Astrocyte of the hippocampus (primary cell): ENCODE measurements at places on chromosomes 6 and 20.

DNA sequence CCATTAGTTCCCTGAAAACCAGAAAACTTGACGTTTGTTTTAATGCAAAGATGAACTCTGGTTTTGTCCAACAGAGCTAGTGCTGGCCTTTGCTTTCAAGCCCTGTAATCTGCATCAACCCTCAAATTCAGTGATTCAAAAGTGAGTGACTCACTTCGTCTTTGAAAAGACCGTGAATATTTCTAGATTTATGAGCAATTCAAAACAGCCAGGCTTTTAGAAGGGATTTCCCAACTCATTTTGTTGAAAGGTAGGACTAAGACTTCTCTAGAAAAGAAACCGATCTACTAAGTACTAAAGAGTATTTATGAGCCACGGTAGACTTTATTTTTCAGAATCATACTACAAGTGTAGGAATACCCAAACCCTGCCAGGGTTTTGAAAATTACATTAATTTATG lies 121.5 kb downstream of the UST start:
- DNase-seq = peak; percentile 59

DNA sequence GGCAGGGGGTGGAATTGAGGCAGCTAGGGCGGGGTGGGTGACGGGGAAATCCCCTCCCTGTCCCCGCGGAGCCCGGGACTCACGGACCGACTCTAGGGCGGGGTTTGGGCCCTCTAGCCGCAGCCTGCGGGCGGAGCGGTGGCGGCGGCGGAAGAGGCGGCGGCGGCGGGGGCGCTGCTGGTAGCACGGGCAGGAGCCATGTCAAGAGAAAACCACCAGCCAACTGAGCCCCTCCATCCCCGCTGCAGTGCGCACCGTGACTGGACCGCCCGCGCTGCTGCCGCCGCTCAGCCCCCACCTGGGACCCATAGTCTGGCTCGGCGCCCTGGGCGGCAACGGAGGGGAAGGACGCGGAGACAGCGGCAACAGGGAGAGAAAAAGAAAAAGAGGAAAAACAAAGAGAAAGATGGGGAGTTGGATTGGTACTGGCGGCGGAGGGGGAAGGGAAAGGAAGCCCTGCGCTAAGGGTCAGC lies 1.2 kb upstream of the C6orf62 start:
- DNase-seq = peak; percentile 80

- no peak for DNase-seq
Measured at GRCh38 chr6:24378473-24379097, 20.7 kb upstream of the DCDC2 start.

DNA sequence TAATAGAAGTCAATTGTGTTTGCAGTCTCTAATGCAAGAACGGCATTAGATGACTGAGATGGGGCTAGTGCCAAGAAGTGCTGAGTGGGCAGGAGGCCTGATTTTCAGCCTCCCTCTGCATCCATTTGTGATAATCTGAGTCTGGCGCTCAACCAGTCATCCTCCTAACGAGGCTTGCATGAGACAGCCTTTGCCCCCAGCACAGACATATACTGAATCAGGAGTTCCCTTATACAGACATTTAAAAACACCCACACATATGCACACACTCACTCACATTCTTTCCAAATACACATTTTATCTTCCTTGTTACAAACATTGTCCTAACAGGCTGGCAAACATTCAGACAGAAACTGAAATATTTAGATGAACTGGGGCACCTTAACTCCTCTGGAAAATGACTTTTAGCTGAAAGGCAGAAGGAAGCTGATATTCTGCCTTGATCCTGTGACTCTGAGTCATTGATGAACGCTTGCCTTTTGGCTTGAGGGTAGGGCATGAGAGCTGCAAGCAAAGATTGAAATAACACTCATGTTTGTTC lies 562.3 kb downstream of the DHX35 start:
- no peak for DNase-seq

DNA sequence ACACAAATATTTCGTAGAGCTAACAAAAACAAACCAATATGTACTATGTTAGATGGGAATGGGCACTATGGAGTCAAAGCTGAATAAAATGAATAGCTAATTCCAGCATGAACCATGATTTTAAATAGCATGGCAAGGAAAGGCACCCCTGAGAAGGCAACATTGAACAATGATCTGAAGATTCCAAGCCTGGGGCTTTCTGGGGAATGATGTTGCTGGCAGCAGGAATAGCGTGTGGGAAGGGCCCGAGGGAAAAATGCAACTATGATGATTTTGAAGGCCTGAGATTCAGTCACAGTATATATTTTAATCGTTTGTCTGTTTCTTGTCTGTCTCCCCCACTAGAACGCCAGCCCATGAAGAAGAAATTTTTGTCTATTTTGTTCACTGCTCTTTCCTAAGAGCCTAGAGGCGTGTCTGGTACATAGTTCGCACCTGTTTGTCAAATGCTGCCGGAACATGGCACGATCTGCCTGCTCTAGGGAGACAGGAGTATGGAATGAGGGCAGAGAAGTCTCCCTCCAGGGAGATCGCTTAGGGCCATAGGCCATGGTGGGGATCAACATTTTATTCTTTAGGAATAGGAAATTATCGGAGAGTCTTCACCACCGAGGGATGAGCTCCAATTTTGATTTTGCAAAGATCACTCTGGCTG lies 84.8 kb upstream of the EYA2 start:
- no peak for DNase-seq

GRCh38 chr6:40545954-40546353 lies 41.2 kb downstream of the LRFN2 start:
- no peak for DNase-seq

DNA sequence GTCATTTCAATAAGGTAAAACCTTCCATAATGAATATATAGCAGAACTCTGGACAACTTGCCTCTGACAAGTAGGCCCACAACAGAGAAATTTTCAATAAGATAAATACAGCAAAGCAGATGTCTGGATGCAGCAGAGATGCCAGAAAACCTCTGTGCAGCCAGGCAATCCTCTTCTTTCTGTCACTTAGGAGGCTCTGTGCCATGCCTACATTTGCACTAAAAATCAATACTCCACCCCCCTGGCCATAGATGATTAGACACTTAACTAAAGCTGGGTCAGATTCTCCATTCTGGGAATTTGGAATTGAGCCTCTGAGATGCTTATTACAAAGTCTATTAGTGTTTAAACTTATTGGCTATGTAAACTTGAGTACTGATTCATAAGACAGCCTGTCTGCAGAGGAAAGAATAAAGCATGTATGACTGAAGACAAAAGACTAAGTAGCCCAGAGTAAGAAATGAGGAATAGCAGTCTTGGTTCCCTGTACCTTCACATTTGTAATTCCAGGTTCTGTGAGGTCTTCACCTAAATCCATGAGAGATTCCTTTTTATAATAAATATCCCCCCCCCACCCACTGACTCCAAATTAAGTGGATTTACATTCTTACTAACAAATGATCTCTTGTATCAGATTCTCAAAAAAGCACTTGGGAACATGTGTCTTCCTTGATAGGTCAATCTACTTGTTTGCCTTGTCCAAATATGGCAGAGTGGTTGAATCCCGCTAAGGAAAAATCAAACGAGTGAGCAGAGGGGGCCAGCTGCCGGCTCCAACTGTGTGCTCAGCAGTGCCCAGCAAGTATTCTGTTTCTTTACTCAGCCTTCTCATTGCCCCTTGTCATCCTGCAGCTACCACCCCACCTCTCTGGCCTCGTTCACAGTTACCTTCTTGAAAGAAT lies 20.4 kb downstream of the MAN1A1 start:
- DNase-seq = no peak

DNA sequence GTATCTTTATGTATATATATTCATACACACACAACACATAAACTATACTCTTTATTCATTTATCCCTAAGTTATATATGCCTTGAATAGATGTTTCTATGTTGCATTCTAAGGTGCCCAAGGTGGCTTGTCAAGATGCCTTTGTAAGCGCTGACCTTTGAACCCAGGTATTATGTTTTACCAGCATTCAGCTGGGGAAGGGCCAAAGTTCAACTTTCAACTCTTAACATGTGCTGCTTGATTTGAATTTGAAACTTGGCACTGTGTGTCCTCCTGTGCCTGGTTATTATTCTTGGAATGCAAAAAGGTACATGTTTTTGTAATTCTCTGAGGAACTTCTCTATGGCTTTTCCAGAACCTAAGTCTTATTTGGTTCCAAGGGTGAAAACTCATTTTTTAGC lies 146.5 kb downstream of the EDN1 start:
- DNase-seq = no peak

- no peak for DNase-seq
Measured at GRCh38 chr6:3943331-3943765, 94.2 kb downstream of the FAM50B start.
